ENCODE measurements at places on chromosomes 5 and 9.
A peak's percentile ranks its signal among the peaks of the same experiment; 100 is the strongest.

GRCh38 chr9:8477450-8477849 lies 677.9 kb upstream of the DMAC1 start:
- H3K27me3 ChIP-seq, result no peaks in the 10 kb centered on the region
- DNase-seq, result peak; percentile 16
- H3K4me1 ChIP-seq, result peaks cover 9% of the 10 kb centered on the region

DNA sequence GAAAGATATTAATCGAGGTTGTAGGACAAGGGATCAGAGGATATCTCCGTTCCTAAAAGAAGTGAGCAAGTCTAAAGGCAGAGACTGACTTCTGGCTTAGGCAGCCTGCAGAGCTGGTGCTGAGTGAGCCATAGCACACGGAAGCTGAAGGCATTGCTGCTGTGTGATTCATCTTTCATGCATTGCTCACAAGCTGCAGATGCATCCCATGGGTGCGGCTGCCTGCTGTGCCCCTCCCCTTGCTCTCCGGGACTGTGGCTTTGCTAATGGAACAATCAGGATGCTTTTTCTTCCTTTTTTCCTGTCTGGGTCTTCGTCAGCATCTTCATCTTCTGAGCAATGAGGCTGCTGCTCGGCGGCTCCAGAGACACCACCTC lies 341.4 kb downstream of the DIRAS2 start:
- no peaks in the 10 kb centered on the region for H3K4me1 ChIP-seq
- no peak overlapping the region for H3K4me3 ChIP-seq
- peak overlapping the region; percentile 73 for H3K27ac ChIP-seq
- DNase-seq, result peak; percentile 89
- no peaks in the 10 kb centered on the region for H3K36me3 ChIP-seq
- H3K27me3 ChIP-seq, result no peaks in the 10 kb centered on the region

DNA sequence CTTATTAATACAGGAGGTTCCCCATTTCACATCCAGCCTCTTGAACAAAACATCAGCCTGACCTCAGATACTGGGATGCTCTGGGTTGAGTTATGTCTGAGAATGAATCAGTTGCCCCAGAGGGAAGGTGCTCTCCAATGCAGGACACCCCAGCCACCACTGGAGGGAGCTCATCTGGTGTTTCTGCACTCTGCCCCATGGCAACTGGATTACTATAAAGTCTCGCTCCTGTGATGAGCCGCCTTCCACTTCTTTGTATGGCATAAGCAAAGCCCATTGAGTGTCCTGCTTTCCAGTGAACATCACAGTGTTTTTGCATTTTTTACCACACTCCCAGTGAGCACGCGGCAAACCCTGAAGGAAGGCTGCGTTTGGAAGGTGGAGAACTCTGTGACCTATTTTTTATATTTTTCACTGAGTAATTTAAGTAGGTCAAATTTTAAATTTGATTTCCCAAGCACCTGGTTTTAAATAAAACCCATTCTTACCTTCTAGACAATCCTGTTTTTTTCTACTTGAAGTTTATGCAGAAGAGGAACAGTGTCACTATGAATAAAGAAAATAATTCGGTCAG lies 176.9 kb upstream of the WWC1 start:
- peaks cover 3% of the 10 kb centered on the region for H3K27me3 ChIP-seq
- no peak overlapping the region for H3K27ac ChIP-seq
- no peak overlapping the region for H3K4me3 ChIP-seq
- H3K36me3 ChIP-seq, result no peaks in the 10 kb centered on the region

DNA sequence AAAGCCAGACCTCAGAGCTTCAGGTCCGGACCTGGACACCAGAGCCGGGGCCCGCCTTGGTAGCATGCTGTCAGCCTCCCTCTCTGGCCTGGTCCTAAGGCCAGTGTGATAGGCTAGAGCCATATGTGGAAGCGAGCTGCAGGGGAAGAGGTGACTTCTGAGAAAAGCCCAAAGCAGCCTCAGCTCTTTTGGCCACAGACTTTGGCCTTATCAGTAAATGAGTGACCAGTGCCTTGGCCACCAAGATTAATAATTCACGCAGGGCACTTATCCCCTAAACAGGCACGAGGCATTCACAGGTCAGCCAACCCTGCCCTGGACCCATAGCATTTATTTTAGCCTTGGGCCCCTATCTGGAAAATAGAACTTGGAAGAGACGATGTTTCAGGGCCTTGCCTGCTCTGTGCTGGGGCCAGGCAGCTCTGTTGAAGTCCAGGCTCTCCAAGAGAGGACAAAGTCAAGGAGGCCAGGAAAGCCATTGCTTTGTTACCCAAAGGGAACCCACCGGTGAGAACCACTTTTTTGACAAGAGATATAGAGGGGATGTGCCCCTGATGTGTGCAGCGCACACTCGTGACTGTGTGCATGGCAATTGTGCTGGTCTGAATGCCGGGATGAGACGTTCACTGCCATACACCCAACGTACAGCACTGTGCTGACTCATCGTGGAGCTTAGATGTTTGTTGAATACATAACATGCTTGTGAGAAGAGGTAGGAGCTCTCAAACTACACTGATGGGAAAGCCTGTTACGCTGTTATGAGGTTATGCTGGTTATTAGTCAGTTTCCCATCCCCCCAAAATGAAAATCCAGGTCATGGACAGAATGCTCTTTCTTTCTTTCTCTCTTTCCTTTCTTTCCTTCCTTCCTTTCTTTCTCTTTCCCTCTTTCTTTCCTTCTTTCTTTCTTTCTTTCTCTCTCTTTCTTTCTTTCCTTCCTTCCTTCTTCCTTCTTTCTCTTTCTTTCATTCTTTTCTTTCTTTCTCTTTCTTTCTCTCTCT lies 5.0 kb upstream of the SLC34A1 start:
- DNase-seq, result peak; percentile 83
- peak overlapping the region; percentile 88 for H3K27ac ChIP-seq
- no peaks in the 10 kb centered on the region for H3K36me3 ChIP-seq
- no peaks in the 10 kb centered on the region for H3K27me3 ChIP-seq
- peaks cover 13% of the 10 kb centered on the region for H3K4me1 ChIP-seq

GRCh38 chr5:87906962-87907361 lies 361.7 kb downstream of the TMEM161B start:
- H3K4me3 ChIP-seq, result no peak overlapping the region
- no peaks in the 10 kb centered on the region for H3K36me3 ChIP-seq
- no peaks in the 10 kb centered on the region for H3K4me1 ChIP-seq
- no peaks in the 10 kb centered on the region for H3K27me3 ChIP-seq
- no peak for DNase-seq

- no peak overlapping the region for H3K4me3 ChIP-seq
- peaks cover 88% of the 10 kb centered on the region for H3K27me3 ChIP-seq
- H3K27ac ChIP-seq, result no peak overlapping the region
- peaks cover 36% of the 10 kb centered on the region for H3K4me1 ChIP-seq
These were observed 2.1 kb downstream of the CCNO start for GRCh38 chr5:55231029-55231918.

GRCh38 chr9:27303219-27303618 lies 6.3 kb upstream of the EQTN start:
- no peak overlapping the region for H3K27ac ChIP-seq
- H3K36me3 ChIP-seq, result no peaks in the 10 kb centered on the region
- H3K4me3 ChIP-seq, result no peak overlapping the region

- no peak for DNase-seq
- H3K27ac ChIP-seq, result no peak overlapping the region
- no peak overlapping the region for H3K4me3 ChIP-seq
- H3K27me3 ChIP-seq, result peaks cover 23% of the 10 kb centered on the region
These were observed 49.5 kb upstream of the MAP1B start for GRCh38 chr5:72057816-72058215.

DNA sequence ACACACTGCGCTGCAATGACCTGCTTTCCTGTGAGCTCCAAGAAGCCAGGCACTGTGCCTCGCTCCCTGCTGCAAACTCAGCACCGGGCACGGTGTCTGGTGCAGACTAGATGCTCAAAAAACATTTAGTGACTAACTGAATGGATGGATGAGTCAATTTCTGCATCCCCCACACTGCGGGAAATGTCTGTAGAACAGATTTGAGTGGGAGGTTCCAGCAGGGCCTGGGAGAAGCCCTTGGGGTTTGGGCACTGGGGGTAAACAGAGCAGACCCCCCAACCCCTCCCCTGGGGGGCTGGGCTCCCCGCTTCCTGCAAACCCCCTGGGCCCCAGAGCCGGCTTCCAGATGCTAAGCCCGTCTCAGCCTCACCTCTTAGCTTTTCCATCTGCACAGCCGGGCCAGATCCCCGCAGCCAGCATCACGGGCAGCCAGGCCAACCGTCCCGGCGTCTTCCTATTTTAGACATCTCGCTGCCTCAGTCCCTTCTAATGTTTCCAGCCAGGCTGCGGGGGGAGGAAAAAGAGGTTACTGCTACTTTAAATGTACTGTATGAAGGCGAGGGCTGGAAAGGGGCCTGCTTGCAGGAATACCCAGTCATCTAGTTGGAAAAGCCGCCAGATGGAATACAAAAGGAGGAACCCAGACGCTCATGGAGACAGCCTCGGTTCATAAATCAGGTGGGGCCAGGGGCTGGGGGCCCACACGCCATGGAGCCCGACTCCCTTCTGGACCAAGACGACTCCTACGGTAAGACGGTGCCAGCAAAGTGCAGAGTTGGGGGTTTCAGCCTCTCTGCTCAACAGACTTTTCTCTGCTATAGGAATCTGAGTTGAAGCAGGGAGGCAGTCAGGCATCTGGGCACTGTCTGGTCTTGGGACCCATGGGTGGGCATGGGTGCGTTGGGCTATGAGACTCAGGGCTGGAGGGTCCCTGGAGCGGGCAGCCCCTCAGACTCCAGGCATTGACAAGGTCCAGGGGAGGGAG lies 67.1 kb upstream of the GGTA1 start:
- H3K4me3 ChIP-seq, result no peak overlapping the region
- H3K27ac ChIP-seq, result peak overlapping the region; percentile 79
- H3K27me3 ChIP-seq, result no peaks in the 10 kb centered on the region
- peaks cover 14% of the 10 kb centered on the region for H3K4me1 ChIP-seq
- no peaks in the 10 kb centered on the region for H3K36me3 ChIP-seq

- no peaks in the 10 kb centered on the region for H3K4me1 ChIP-seq
- H3K4me3 ChIP-seq, result no peak overlapping the region
- no peaks in the 10 kb centered on the region for H3K36me3 ChIP-seq
- DNase-seq, result no peak
- H3K27ac ChIP-seq, result no peak overlapping the region
- no peaks in the 10 kb centered on the region for H3K27me3 ChIP-seq
These were observed 708.1 kb downstream of the EFNA5 start for GRCh38 chr5:106962464-106963230.

DNA sequence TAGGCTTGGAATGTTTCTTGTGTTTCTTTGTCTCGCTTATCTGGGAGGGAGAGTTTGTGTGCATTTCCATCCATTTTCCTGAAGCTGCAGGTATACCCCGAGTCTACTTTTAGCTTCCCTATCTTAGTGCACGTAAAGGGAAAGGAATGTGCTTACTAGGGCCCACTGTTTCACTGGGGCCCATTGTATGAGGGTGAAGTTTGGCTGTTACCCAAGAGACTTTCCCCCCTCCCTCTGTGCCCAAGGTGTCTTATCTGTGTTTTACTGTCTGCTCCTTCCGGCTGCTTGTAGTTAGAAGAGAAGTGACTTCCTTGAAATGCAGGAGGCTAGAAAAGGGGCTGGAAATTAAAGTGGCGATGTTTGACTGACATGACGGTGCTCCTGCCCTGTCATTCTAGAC lies 12.1 kb upstream of the BTNL3 start:
- H3K4me1 ChIP-seq, result no peaks in the 10 kb centered on the region
- DNase-seq, result peak; percentile 31
- no peaks in the 10 kb centered on the region for H3K36me3 ChIP-seq

- peak; percentile 60 for DNase-seq
- H3K27me3 ChIP-seq, result no peaks in the 10 kb centered on the region
- H3K4me1 ChIP-seq, result peaks cover 21% of the 10 kb centered on the region
- peak overlapping the region; percentile 81 for H3K27ac ChIP-seq
- peak overlapping the region; percentile 44 for H3K4me3 ChIP-seq
- no peaks in the 10 kb centered on the region for H3K36me3 ChIP-seq
These were observed 639 bp downstream of the EHMT1 start for GRCh38 chr9:137619240-137620047.

GRCh38 chr9:131651160-131651559 lies 88.7 kb downstream of the RAPGEF1 start:
- H3K4me1 ChIP-seq, result peaks cover 20% of the 10 kb centered on the region
- H3K36me3 ChIP-seq, result no peaks in the 10 kb centered on the region
- H3K27ac ChIP-seq, result peak overlapping the region; percentile 59
- H3K27me3 ChIP-seq, result no peaks in the 10 kb centered on the region
- DNase-seq, result no peak

DNA sequence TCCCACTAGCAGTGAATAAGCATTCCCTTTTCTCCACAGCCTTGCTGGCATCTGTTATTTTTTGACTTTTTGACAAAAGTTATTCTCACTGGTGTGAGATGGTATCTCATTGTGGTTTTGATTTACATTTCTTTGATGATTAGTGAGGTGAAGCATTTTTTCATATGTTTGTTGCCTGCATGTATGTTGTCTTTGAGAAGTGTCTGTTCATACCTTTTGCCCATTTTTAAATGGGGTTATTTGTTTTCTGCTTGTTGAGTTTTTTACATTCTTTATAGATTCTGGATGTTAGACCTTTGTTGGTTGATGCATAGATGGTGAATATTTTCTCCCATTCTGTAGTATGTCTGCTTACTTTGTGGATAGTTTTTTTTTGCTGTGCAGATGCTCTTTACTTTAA lies 171.7 kb downstream of the SREK1 start:
- no peak overlapping the region for H3K27ac ChIP-seq
- H3K27me3 ChIP-seq, result no peaks in the 10 kb centered on the region
- H3K4me3 ChIP-seq, result no peak overlapping the region

DNA sequence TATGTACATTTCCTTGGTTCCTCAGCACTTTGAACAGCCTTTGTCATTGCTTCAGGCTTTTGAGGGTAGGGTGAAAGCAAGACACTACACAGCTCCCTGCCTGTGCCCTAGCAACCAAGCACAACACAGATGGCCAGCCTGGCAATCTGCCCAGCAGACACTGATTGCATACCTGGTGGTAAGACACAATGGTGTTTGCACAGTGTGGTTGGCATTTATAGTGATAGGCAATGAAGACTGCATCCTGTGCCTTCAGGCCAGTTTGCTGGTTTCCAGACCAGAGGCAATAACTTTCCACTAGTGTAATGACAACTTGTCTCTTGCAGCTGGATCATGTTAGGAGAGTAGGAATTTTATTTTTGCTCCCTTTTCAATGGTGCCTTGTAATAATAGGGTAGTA lies 144.5 kb upstream of the TNC start:
- peak; percentile 77 for DNase-seq
- H3K4me3 ChIP-seq, result no peak overlapping the region
- no peaks in the 10 kb centered on the region for H3K36me3 ChIP-seq

- no peaks in the 10 kb centered on the region for H3K36me3 ChIP-seq
- peaks cover 3% of the 10 kb centered on the region for H3K4me1 ChIP-seq
- no peaks in the 10 kb centered on the region for H3K27me3 ChIP-seq
- DNase-seq, result no peak
These were observed 65.2 kb downstream of the NSD1 start for GRCh38 chr5:177198738-177199137.

GRCh38 chr5:24492229-24492628 lies 152.5 kb downstream of the CDH10 start:
- no peaks in the 10 kb centered on the region for H3K27me3 ChIP-seq
- no peaks in the 10 kb centered on the region for H3K4me1 ChIP-seq
- DNase-seq, result no peak
- H3K36me3 ChIP-seq, result no peaks in the 10 kb centered on the region
- no peak overlapping the region for H3K27ac ChIP-seq
- H3K4me3 ChIP-seq, result no peak overlapping the region

- DNase-seq, result no peak
- peaks cover 6% of the 10 kb centered on the region for H3K4me1 ChIP-seq
- no peaks in the 10 kb centered on the region for H3K27me3 ChIP-seq
- peak overlapping the region; percentile 81 for H3K27ac ChIP-seq
These were observed 355 bp downstream of the TLE4 start for GRCh38 chr9:79572032-79572607.

GRCh38 chr5:156414391-156414790 lies 87.4 kb downstream of the SGCD start:
- no peak overlapping the region for H3K27ac ChIP-seq
- no peak for DNase-seq
- no peak overlapping the region for H3K4me3 ChIP-seq
